ENCODE measurements at places on chromosomes 1 and 21. TPM values are rescaled to one million over a fixed set of nuclear protein-coding genes. Genes with fewer than 3 reads are reported as not detected.
A peak's percentile ranks its signal among the peaks of the same experiment; 100 is the strongest.

DNA sequence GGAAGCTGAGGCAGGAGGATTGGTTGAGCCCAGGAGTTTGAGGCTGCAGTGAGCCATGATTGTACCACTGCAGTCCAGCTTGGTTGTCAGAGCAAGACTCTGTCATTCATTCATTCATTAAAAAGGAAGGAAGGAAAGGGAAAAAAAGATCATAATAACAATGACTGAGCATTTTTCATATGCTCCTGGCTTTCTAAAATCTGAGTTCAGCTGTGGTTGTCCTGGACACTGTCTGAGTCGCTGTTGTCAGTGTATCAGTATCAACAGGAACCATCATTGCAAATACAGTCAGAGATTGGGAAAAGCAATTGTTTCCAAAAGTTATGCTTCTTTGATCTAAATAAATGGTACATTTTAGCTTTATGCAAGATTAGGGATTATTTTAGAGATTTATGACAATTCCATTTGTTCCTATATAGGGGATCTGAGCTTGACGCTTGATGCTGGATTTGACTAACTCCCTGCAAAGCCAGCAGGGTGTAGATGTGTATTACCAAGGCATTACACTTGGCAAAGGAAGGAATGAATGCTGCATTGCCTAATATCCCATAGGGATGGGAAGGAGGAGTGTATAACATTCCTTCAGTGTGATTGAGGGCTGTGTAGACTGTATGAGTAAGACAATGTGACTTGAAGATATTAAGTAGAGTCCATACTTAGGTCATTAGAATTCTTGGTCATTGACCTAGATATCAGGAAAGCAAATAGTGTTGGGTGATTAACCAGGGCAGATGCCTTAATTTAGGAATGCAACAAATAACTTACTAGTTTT is 100.2 kb downstream of the DISP1 start:
- DNase-seq = no peak

DNA sequence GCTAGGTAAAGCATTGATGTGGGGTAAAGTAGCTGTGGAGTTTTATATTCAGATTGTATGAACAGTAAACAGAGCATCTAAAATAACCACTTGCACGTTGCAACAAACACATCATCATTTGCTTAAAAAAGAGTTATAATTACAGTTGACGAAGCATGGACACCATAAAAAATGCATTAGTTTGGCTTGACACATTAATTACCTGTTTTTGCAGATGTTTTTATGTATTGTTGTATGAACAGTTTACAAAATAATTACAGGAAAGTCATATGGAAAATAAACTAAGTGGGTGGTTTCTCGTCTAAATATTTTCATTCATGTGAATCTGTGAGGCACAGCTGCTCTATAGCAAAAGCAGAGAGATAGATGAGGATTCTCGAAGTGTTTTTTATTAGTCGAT is 108.3 kb downstream of the RPS6KC1 start:
- no peak for DNase-seq

DNA sequence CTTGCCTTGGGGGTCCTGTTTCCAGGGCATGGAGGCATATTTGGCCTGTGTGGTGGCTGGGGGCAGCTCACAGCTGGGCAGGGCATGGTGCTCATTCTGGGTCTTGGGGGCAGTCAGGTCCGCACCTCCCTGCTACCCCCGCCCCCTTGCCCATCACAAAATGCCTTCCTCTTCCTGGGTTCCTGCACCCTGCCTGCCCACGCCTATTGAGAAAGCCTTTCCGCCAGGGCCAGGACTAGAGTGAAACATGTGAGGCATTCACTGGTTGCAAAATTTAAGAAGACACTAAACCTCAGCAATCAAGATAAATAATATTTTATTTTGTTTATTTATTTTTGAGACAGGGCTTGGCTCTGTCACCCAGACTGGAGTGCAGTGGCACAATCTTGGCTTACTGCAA is 19.7 kb downstream of the PTAFR start:
- no peak for DNase-seq

- peak; percentile 78 for DNase-seq
These were observed 323.6 kb downstream of the MRPL39 start for GRCh38 chr21:25283720-25284119.

- DNase-seq = no peak
These were observed 31.1 kb downstream of the CHODL start for GRCh38 chr21:18275781-18276180.

DNA sequence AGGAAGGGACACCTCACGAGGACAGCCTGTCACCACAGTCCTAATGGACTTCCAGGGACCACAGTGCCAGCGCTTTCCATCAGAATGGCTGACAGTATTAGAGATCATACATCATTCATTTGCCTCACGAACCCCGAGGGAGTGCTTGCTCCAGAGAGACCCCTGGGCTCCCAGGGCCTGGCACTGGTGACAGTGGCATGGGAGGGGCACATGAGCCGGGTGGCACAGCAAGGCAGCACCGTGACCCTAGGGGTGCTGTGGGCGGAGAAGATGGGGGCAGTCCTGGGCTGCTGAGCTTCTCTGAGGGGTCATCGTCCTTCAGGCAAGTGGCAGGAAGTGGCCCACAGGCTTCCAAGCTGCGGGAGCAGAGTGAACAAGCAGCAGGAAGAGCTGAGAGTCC is 16.4 kb upstream of the TSPEAR start:
- no peak for DNase-seq

GRCh38 chr21:44845418-44846223 is 27.8 kb upstream of the SUMO3 start:
- peak; percentile 66 for DNase-seq

DNA sequence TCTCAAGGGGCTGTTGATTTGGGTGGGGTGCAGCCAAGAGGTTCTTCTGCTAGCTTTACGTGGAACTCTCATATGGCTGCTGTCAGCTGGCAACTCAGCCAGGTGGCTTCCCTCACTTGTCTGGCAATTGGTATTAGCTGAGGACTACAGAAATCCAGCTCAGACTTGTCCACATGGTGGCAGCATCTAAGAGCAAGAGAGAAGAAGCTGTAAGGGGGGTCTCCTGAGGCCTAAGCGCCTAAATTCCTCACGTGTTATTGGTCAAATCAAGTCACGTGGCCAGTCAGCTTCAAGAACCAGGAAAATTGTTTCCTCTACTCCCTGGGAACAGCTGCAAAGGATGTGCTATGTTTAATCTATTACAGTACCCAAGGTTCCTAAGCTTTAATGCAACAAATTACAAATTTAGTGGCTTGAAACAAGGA is 4.2 kb upstream of the DYRK3 start:
- peak; percentile 94 for DNase-seq

GRCh38 chr1:78032996-78033796 is 12.6 kb upstream of the GIPC2 start:
- DNase-seq = no peak

- DNase-seq = no peak
These were observed 3.2 kb downstream of the DMRTA2 start for GRCh38 chr1:50419907-50420677.

The TNNT2 gene
- not detected for total RNA-seq

The TDRD5 gene
- total RNA-seq = 0.05 TPM

The RGS16 gene
- total RNA-seq = 0.16 TPM

The IGFN1 gene
- 0.50 TPM for total RNA-seq

The SMIM1 gene
- 4.4 TPM for total RNA-seq

The XCL1 gene
- total RNA-seq = not detected

The FGR gene
- total RNA-seq = not detected

The CDCA8 gene
- total RNA-seq = 4.8 TPM

Data from SK-MEL-5 (cell line).